ENCODE measurements at places on chromosomes 3 and 15.

- DNase-seq, result no peak
Observed at GRCh38 chr3:16051691-16052090, 122.8 kb upstream of the GALNT15 start.

- no peak for DNase-seq
Observed at GRCh38 chr3:60202052-60202726, 1049.1 kb downstream of the FHIT start.

- DNase-seq, result no peak
Observed at GRCh38 chr3:141089339-141090152, 38.4 kb downstream of the SPSB4 start.

DNA sequence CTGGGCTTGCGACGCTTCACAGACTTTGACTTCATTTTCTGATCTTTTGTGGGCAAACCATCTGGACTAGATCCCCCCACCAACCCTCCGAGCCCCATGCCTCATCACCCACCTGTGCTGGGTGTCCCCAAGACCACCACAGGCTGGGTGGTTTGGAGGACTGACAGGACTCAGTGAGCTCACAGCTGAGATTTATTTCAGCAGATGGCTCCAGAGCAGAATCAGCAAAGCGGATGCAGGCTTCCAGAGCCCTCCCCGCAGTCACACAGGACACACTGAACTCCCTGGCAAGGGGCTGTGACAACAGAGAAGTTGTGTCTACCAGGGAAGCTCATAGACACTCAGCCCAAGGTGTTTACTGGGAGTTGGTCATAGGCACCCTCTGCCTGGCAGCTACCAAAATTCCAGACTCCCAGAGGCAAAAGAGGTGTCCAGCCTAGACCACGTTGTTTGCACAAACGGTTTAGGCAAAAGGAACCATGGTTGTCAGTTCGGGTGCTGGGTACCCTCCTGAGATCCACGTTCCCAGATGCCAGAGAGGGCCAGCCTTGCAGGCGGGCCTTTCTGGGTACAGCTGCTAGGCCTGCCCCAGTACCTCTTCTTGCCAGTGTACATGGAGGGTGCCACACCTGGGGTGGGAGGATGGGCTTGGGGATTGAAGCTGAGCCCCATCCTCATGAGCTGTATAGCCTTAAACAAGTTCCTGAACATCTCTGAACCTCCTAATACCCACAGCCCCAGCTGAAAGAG lies 170.3 kb downstream of the NSMCE3 start:
- no peak for DNase-seq

DNA sequence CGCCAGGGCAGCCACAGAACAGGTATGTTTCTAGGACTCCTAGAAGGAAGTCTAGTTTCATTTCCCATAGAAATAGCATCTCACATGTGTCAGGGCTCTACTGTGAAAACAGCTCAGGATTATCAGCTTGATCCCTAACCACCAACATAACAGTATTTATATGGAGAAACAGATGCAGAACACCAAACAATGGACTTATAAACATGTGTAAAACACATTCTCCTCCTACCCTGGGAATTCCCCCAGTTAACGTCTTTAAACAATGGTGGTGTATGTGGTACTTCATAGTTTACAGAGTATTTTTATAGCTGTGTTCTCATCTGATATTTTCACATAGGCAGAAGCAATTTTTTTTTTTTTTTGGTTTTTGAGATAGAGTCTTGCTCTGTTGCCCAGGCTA lies 9.7 kb downstream of the TNFSF10 start:
- no peak for DNase-seq

GRCh38 chr3:8992199-8992598 lies 28.9 kb upstream of the RAD18 start:
- DNase-seq, result no peak

GRCh38 chr3:86867982-86868381 lies 123.0 kb downstream of the VGLL3 start:
- DNase-seq, result no peak

- DNase-seq, result no peak
Observed at GRCh38 chr3:104992676-104993075, 374.0 kb upstream of the ALCAM start.

GRCh38 chr3:183991403-183991802 lies 26.3 kb downstream of the ABCC5 start:
- DNase-seq, result no peak

- no peak for DNase-seq
Observed at GRCh38 chr3:177306252-177306651, 109.0 kb upstream of the TBL1XR1 start.

- DNase-seq, result no peak
Observed at GRCh38 chr3:68271145-68271544, 616.7 kb upstream of the SUCLG2 start.
